ENCODE measurements at places on chromosomes 1 and 21.

DNA sequence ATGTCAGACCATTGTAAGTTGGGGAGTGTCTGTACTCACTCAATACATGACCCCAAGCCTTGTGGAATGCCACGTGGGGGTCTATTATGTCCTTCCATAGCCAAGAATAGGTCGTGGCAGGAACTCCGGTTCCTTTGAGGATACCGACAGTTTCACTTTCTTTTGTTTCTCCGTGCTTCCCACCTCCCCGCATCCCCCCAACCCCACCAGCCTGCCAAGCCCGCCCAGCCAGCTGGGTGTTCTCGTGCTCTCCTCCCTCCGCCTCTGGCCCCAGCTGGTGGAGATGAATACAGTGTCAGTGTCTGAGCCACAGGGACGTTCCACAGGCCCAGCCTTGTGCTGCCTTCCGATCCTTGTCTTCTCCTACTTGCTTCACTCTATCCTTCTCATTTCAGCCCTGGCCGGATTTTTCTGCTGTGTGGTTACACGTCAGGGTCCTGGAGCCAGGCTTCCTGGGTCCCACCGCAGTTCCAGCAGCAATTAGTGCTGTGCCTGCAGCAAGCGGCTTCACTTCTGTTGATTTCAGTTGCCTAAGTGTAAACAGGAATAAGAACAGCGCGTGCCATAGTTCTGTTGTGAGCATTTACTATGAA, 4.1 kb upstream of the AGTRAP start:
- DNase-seq = peak; percentile 58

- peak; percentile 76 for DNase-seq
Measured at GRCh38 chr1:203682473-203683383, 56.1 kb downstream of the ATP2B4 start.

DNA sequence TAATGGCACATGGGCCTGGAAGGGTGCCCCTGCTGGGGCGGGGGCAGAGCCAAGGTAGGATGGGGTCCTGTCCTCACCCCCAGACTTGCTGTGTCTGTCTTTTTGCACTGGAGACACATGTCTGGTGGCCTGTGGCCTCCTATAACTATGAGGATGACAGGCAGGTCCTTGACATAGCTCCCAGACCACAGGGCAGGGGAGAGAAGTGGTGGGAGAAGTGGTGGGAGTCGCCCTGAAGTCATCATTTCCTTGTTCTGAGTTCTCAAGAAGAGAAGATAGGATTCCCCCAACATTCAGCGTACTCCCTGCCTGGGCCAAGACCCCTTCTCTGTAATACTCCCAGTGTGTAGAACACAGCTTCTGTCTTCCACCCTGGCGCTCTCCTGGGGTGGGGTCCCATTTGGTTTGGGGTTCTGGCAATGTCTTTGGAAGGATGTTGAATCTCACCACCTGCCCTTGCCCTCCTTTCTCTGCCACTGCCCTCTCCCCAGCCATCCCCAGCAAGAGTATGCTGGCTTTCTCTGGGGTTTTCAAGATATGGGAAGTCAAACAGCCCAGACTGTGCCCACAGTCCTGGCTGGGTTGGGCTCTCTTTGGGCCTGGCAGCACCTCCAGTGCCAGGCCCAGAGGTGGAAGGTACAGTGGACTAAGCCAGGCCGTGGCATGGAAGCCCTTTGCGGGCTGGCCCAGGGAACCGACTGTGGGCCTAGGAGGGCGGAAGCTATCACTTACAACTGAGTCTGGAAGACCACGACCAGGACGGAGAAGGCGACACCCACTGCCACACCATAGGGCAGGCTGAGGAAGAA, 19.4 kb downstream of the SLC26A9 start:
- DNase-seq = no peak

DNA sequence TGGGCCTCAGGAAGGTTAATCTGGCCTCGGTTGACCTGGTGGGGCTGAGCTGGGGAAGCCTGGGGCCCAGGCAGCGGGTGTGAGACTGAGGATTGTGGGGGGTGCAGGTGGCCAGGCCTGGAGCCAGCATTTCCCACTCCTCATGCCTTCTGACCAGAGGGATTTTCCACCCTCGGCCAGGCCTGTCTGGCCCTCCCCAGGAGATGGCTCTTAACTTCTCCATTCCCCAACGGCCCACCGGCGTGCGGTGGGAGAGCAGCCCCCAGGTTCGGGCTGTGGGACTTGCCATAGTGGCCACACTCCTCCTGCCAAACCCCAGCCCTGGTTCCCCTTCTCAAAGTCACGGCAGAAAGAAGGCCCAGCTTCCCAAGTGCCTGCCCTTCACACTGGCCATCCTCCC, 126.5 kb upstream of the RUNX3 start:
- DNase-seq = no peak

DNA sequence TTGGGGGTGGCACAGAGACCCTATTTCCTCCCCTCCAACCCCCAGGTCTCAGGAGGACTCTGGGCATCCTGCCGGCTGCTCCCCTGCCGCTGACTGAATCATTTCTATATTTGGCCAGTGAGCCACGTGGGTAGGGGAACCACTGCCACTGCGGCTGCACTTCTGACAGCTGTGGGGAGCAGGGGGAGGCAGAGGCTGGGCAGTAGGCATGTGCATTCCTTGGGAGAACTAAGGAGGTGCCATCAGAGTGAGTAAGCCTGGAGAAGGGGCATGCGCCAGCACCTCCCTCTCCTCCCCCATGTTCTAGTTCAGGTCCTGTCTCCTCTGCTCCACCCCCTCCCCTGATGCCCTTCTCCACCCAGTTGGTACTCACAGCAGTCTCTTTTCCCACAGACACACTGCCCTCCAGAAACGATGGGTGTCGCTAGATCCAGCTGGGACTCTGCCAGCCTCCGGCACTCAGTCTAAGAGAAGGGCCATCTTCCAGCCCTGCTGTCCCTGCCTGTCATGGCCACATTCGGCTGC, 12.0 kb downstream of the PPFIA4 start:
- DNase-seq = peak; percentile 45

DNA sequence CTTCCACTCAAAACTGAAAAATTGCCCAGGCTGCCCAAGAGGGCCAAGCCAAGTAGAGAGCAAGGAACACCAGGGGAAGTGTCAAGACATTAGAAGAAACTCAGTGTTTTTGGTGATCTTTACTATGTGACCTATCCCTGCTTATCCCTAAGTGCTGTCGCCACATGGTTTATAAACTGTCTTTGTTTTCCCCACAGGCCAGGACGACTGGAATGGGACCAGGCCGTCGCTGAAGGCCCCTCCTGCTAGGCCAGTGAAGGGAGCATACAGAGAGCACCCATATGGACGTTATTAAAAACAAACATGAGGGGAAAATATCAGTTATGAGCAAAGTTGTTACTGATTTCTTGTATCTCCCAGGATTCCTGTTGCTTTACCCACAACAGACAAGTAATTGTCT, 28.7 kb downstream of the KHDRBS1 start:
- no peak for DNase-seq

GRCh38 chr1:51268634-51269033, 32.6 kb downstream of the RNF11 start:
- DNase-seq = no peak

GRCh38 chr1:165075725-165076370, 280.7 kb downstream of the LMX1A start:
- DNase-seq = peak; percentile 3

DNA sequence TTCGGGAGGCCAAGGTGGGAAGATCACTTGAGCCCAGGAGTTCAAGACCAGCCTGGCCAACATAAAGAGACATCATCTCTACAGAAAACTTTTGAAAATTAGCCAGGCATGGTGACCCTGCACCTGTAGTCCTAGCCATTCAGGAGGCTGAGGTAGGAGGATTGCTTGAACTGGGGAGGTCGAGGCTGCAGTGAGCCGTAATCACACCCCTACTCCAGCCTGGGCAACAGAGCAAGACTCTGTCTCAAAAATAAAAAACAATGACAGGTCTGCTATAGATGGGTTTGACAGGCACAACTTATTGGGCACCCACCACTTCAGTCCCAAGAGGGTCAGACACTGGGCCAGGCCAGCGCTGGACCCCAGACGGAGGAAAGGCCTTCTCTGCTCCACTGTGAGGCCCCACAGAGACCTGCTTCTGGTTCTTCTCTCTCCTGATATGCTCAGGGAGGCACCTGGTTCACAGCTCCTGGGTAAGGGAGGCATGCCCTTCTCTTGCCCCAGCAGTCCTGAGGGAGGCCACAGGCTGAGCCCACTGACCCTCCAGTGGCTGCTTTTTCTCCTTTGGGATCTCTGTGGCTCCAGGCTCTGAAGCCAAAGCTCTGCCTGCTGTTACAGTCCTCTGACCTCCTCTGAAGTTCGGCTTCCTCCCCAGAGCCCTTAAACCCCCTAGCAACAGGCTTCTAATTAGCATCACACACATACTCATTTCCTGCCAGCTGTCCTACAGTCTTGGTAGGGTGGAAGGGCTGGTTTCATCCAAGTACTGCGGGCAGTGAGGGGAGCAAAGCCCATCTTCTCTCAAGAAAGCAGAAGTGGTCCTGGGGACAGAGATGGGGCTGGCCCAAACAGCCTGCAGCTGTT, 14.4 kb downstream of the S100A16 start:
- peak; percentile 48 for DNase-seq

GRCh38 chr1:193211539-193211938, 25.1 kb upstream of the B3GALT2 start:
- no peak for DNase-seq

- peak; percentile 87 for DNase-seq
Measured at GRCh38 chr1:169427081-169427641, at the start of gene CCDC181. Gene CCDC181, minus strand, starts transcription at chr1:169427474. Its CDS starts 2,547 bp downstream, at chr1:169424927.

- no peak for DNase-seq
Measured at GRCh38 chr1:165884009-165884689, 56.7 kb downstream of the UCK2 start.

DNA sequence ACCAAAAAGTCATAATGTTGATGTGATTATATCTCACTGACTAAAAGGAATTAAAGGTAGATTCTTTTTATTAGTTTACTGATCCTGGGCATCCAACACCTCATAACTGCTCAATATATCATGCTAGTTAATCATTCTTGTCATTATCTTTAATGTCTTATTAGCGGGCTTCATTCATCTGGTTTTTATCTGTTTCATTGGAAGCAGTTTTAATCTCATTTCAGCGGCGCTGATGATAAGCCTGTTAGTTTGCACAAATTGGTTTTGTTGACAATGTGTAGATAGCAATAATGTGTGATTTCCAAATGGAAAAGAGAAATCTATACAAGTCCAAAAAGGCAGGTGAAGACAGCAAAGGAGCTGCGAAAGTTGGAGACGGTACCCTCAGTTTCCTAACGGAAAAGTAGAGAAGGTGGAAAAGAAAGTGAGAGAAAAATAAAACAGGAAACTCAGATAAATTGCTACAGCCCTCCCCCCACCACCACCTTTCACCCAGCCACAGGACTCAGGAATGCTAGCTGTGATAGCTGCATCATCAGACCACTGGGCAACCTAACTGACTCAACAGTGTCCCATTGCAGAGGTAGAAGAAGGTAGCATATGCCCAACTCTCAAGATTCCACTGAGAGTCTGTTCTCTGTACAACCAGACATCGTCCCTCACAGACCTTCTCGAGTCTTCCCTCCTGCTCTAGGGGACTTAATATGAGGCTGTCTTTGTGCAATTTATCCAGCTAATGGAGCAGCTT, 241.7 kb upstream of the CAMK1G start:
- no peak for DNase-seq

GRCh38 chr1:8754993-8755392, 62.4 kb downstream of the RERE start:
- no peak for DNase-seq

DNA sequence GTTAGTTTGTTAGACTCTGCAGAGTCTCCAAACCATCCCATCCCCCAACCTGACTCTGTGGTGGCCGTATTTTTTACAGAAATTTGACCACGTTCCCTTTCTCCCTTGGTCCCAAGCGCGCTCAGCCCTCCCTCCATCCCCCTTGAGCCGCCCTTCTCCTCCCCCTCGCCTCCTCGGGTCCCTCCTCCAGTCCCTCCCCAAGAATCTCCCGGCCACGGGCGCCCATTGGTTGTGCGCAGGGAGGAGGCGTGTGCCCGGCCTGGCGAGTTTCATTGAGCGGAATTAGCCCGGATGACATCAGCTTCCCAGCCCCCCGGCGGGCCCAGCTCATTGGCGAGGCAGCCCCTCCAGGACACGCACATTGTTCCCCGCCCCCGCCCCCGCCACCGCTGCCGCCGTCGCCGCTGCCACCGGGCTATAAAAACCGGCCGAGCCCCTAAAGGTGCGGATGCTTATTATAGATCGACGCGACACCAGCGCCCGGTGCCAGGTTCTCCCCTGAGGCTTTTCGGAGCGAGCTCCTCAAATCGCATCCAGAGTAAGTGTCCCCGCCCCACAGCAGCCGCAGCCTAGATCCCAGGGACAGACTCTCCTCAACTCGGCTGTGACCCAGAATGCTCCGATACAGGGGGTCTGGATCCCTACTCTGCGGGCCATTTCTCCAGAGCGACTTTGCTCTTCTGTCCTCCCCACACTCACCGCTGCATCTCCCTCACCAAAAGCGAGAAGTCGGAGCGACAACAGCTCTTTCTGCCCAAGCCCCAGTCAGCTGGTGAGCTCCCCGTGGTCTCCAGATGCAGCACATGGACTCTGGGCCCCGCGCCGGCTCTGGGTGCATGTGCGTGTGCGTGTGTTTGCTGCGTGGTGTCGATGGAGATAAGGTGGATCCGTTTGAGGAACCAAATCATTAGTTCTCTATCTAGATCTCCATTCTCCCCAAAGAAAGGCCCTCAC, at the start of gene OLIG2:
TSS of gene OLIG2 (plus strand) at position 447 of the 954 bp plus-strand sequence. CDS start 928 bp downstream, outside the sequence.
- peak; percentile 26 for DNase-seq

DNA sequence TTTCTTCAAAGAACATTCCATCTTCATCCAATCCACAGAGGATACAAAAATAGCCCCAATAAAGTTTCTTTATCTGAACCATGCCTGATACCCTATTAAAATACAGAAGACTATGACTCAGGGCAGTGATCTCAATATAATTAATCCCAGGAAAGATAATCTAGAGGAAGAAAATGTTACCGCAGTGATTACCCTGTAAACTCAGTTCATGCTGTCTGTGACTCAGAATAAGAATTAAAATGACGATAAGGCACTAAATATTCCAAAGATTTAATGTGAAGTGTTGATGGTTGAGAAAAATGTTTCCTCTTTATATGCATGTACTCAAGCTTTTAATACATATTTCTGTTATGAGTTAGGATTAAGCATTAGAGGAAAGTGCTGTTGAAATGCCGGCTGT, 88.6 kb upstream of the LYPLAL1 start:
- no peak for DNase-seq

GRCh38 chr1:176720838-176721237, 257.9 kb downstream of the PAPPA2 start:
- no peak for DNase-seq

- peak; percentile 69 for DNase-seq
Measured at GRCh38 chr1:36342426-36343185, 19.2 kb upstream of the EVA1B start.

DNA sequence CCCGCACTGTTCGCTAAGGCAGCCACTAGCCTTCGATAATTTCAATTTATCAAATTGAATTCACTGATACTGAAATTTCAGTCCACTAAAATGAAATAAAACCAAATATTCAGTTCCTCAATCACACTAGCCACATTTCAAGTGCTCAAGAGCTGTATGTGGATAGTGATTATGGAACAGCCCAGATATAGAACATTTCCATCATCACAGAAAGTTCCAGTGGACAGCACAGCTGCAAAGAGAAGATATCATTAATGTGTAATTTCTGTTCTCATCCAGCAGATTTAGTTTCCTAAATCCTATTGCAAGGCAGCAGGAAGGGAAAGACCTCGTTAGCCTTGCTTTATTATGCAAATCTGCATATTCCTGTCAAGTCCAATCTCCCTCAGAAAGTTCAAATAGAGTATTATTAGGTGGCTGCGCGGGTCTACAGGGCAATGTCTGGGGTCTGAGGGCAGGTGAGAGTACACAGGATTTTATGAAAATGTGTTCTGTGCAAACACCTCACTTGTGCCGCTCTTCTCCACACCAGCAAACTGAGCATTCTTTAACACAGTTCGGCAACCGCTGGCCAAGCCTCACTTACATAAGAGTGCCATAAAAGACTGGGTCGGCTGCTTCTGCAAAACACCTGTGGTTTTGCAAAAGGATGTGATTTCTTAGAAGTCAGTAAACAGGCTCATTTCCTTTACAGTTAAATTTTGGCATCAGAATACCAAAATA, 22.4 kb downstream of the CAPZB start:
- peak; percentile 81 for DNase-seq

All from activated CD8-positive, alpha-beta T cell treated with anti-CD3 and anti-CD28 coated beads for 36 hours (primary cell).